Aorta (tissue), 5 donors: ENCODE measurements at places on chromosomes 3 and 15. TPM values are rescaled to one million over a fixed set of nuclear protein-coding genes. Genes with fewer than 3 reads are reported as not detected.

OR5AC2 gene
- not detected for total RNA-seq

CYB561D2 gene
- 12.2 TPM for total RNA-seq

COLQ gene
- 18.7 TPM for total RNA-seq

DNA sequence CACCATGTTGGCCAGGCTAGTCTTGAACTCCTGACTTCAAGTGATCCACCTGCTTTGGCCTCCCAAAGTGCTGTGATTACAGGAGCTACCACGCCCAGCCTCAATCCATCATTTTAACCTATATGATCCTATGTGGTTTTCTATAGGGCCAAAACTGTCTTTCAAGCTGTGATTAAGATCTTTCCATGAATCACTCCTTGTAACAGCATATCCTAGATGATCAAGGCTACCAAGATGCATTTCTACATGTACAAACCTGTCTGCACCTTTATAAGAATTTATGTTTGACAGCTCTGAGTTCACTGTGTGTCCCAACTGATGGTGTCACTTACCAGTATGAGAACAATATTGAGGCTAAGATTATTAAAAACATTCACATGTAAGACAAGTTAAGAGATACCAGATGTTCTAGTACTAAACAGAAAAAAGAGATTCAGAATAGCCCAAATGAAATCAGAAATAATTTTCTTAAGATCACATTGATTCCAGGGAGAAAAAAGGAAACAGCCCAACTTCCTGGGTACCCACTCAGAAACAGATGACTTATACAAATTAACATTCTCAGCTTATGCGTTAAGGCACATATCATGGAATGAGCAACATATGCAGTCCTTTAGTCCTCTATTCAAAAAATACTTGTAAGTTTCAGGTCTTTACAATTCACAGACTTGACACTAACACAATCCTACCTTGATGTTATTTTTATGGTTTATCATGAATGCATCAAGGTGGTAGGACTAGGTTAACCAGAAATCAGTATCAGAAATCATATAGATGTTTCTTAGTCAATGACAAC is 24.8 kb upstream of the PPIB start:
- H3K4me1 ChIP-seq = no peaks in the 10 kb centered on the region
- DNase-seq = no peak
- no peak overlapping the region for H3K27ac ChIP-seq
- H3K36me3 ChIP-seq = no peaks in the 10 kb centered on the region
- no peaks in the 10 kb centered on the region for H3K27me3 ChIP-seq

DNA sequence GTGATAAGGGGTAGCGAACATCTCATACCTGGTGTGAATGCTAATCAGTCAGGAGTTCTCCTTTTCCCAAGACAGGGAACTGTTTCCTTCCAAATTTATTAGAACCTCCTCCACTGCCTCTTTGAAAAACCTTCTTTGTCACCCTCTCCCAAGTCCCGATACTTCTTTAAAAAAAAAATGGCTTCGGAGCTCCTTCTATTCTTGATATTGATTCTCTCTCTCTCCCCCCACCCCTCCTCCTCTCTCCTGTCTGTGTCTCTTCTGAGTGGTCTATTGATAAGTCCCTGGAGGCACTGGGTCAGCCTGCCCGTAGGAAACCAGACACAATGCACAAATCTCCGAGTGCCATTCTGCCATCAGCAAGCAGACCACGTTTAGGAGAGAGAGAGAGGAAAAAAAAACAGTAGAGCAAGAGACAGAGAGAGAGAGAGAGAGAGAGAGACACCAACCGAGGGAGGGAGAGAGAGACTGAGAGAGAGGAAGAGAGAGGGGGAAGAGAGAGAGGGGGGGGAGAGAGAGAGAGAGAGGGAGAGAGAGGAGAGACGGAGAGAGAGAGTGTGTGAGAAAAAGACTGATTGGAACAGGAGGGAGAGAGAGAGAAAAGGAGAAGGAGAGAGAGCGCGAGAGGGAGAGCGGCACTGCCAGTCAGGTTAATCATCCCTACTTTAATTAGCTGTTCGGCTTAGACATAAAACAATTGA is 160.9 kb downstream of the TIGIT start:
- H3K36me3 ChIP-seq = no peaks in the 10 kb centered on the region
- H3K4me1 ChIP-seq = no peaks in the 10 kb centered on the region
- no peak for DNase-seq
- H3K4me3 ChIP-seq = peak overlapping the region; percentile 98

DNA sequence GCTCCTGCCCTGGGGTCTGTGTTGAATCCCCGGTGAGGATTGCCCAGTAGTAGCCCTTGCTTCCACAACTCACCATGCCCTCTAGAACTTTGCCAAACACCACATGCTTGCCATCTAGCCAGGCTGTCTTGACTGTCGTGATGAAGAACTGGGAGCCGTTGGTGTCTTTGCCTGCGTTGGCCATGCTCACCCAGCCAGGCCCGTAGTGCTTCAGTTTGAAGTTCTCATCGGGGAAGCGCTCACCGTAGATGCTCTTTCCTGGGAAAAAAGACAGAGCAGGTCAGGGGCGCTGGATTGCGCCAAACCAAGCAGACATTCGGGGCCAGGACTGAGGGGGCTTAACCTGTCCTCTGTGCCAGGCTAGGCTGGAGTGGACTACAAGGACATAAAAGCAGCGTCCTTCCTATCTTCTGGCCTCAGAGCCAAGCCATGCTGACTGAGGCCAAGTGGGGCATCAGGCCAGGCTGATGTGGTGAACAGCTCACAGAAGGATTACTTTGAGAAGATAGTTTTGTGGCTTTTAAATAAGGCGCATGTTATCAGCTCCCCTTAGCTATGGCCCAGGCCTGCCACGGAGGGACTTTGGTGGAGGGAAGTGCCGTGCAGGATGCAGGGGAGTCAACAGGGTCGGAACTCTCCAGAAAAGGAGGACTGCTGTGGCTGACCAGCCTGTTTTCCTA is 5.3 kb downstream of the SNX22 start:
- H3K27ac ChIP-seq = no peak overlapping the region
- DNase-seq = no peak
- H3K4me1 ChIP-seq = no peaks in the 10 kb centered on the region
- H3K27me3 ChIP-seq = no peaks in the 10 kb centered on the region

GRCh38 chr3:37766797-37767776 is 94.6 kb upstream of the CTDSPL start:
- peaks cover 11% of the 10 kb centered on the region for H3K4me1 ChIP-seq
- no peaks in the 10 kb centered on the region for H3K36me3 ChIP-seq
- no peak overlapping the region for H3K4me3 ChIP-seq
- H3K27ac ChIP-seq = peak overlapping the region; percentile 34
- no peak for DNase-seq

- H3K36me3 ChIP-seq = no peaks in the 10 kb centered on the region
- H3K27me3 ChIP-seq = no peaks in the 10 kb centered on the region
- no peaks in the 10 kb centered on the region for H3K4me1 ChIP-seq
These were observed 296.1 kb downstream of the LSAMP start for GRCh38 chr3:116148881-116149851.

DNA sequence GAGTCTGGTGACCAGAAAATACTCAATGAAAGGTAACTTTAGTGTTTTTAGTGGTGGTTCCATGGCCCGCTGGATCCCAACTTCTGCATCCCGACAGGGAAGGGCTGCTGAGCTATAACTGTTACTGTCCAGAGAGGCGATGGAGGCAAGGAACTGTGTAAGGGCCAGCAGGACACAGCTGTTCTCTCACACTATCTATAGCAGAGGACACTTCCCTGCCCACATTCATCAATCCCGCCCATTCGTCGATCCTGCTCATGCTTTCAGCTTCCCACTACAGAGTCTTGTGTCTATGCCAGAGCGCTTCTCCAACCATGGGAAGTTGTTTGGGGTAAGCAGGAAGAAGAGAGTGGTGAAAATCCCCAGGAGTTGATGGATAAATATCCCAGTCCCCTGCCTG is 8.4 kb downstream of the COLQ start:
- no peaks in the 10 kb centered on the region for H3K36me3 ChIP-seq
- peaks cover 4% of the 10 kb centered on the region for H3K4me1 ChIP-seq
- H3K27ac ChIP-seq = no peak overlapping the region
- H3K4me3 ChIP-seq = no peak overlapping the region
- no peak for DNase-seq
- no peaks in the 10 kb centered on the region for H3K27me3 ChIP-seq

- DNase-seq = no peak
- H3K27me3 ChIP-seq = no peaks in the 10 kb centered on the region
- H3K27ac ChIP-seq = no peak overlapping the region
- no peaks in the 10 kb centered on the region for H3K36me3 ChIP-seq
- H3K4me1 ChIP-seq = no peaks in the 10 kb centered on the region
These were observed 11.9 kb downstream of the CERS3 start for GRCh38 chr15:100516643-100517512.

GRCh38 chr15:36183201-36183600 is 396.2 kb upstream of the CDIN1 start:
- DNase-seq = no peak
- no peaks in the 10 kb centered on the region for H3K27me3 ChIP-seq
- H3K27ac ChIP-seq = no peak overlapping the region
- no peaks in the 10 kb centered on the region for H3K36me3 ChIP-seq
- H3K4me1 ChIP-seq = no peaks in the 10 kb centered on the region

- H3K27ac ChIP-seq = no peak overlapping the region
- H3K36me3 ChIP-seq = no peaks in the 10 kb centered on the region
- no peaks in the 10 kb centered on the region for H3K27me3 ChIP-seq
- H3K4me3 ChIP-seq = no peak overlapping the region
- H3K4me1 ChIP-seq = no peaks in the 10 kb centered on the region
These were observed 33.1 kb downstream of the KLF13 start for GRCh38 chr15:31359702-31360111.

GRCh38 chr3:117510396-117510795 is 800.8 kb downstream of the TUSC7 start:
- no peak overlapping the region for H3K4me3 ChIP-seq
- no peaks in the 10 kb centered on the region for H3K27me3 ChIP-seq
- H3K4me1 ChIP-seq = no peaks in the 10 kb centered on the region
- DNase-seq = no peak
- no peaks in the 10 kb centered on the region for H3K36me3 ChIP-seq
- H3K27ac ChIP-seq = no peak overlapping the region

- peaks cover 6% of the 10 kb centered on the region for H3K36me3 ChIP-seq
- no peak overlapping the region for H3K27ac ChIP-seq
- no peak for DNase-seq
- H3K4me1 ChIP-seq = no peaks in the 10 kb centered on the region
These were observed 63.4 kb downstream of the OPA1 start for GRCh38 chr3:193656445-193656844.

DNA sequence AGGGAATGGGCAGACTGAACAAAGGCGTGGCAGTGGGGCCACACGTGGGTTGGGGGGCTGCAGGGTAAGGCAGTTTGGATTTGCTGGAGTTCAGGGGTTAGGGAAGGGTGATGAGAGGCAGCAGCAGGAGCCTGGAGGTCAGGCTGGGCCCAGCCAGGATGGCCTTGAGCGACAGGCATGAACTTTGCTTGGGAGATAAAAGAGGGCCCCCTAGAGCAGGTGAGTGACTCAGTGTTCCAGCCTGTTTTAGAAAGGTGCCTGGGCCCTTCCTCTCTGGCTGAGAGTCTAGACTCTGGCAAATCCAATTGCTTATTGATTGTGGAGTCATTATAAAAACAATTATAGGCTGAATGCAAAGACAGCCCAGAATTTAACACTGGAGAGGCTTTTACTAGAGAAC is 75.1 kb downstream of the RAB11A start:
- H3K4me1 ChIP-seq = no peaks in the 10 kb centered on the region
- no peaks in the 10 kb centered on the region for H3K36me3 ChIP-seq
- no peak overlapping the region for H3K27ac ChIP-seq
- DNase-seq = no peak
- H3K27me3 ChIP-seq = no peaks in the 10 kb centered on the region
- no peak overlapping the region for H3K4me3 ChIP-seq

DNA sequence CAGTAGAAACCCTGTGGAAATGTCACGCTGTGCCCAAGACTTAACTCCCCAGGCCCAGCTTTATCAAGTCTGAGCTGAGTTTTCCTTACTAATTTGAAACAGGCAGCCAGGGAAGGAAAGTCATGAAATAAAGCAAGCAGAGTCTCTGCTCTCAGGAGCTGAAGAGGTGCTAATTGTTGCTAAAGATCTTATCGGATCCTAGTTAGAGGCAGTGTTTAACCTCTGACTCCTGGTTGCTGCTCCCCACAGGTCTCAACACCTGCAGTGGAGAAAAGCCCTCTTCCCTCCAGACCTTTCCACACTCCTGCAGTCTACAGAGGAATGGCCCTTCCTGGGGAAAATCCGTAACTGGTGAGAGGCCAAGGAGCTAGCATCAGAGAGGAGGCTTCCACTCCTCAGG is 628.2 kb downstream of the NTRK3 start:
- no peaks in the 10 kb centered on the region for H3K27me3 ChIP-seq
- no peak for DNase-seq
- no peak overlapping the region for H3K27ac ChIP-seq
- peaks cover 6% of the 10 kb centered on the region for H3K4me1 ChIP-seq
- H3K4me3 ChIP-seq = no peak overlapping the region
- no peaks in the 10 kb centered on the region for H3K36me3 ChIP-seq
